ENCODE measurements at places on chromosomes 11 and 22.
A peak's percentile ranks its signal among the peaks of the same experiment; 100 is the strongest.

DNA sequence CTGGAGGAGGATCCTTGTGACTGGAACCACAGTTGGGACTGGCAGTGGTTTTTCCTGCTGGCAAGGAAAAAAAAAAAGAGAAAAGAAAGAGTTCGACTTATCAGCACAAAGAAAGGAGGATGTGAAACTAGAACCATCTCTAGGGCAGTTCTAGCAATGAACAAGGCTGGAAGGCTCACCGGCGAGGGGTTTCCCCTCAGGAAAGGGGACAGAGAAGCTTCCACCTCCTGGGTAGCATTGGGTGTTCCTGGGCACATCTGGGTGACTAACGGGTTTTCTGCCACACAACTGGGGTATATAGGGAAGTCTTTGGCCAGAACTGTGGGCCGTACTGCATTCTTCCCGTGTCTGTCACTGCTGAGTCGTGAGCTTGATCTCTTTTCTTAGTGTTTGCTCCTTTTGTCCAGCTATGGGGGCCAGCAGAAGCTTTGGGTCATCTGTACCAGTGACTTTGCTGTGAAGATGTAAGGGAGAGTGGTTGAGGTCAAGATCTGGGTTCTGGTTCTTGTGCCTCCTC lies 109.4 kb upstream of the OR4B1 start:
- DNase-seq: peak; percentile 65

GRCh38 chr11:134667175-134667500 lies 255.1 kb upstream of the B3GAT1 start:
- DNase-seq: no peak

DNA sequence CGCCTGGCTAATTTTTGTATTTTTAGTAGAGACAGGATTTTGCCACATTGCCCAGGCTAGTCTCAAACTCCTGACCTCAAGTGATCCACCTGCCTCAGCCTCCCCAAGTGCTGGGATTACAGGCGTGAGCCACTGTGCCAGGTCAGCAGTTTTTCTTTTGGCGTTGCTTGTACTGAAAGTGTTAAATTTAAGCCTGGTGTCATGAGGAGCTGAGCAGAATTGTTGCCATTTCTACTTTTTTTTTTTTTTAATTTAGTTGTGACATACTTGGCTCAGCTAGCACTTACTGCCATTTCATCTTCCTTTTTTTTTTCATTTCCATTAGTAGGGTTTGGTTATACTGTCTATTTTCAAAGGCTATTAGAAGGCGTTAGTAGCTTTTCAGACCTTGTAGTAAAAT lies 10.7 kb downstream of the TAB1 start:
- no peak for DNase-seq

GRCh38 chr11:99960536-99960935 lies 726.6 kb upstream of the ARHGAP42 start:
- no peak for DNase-seq

DNA sequence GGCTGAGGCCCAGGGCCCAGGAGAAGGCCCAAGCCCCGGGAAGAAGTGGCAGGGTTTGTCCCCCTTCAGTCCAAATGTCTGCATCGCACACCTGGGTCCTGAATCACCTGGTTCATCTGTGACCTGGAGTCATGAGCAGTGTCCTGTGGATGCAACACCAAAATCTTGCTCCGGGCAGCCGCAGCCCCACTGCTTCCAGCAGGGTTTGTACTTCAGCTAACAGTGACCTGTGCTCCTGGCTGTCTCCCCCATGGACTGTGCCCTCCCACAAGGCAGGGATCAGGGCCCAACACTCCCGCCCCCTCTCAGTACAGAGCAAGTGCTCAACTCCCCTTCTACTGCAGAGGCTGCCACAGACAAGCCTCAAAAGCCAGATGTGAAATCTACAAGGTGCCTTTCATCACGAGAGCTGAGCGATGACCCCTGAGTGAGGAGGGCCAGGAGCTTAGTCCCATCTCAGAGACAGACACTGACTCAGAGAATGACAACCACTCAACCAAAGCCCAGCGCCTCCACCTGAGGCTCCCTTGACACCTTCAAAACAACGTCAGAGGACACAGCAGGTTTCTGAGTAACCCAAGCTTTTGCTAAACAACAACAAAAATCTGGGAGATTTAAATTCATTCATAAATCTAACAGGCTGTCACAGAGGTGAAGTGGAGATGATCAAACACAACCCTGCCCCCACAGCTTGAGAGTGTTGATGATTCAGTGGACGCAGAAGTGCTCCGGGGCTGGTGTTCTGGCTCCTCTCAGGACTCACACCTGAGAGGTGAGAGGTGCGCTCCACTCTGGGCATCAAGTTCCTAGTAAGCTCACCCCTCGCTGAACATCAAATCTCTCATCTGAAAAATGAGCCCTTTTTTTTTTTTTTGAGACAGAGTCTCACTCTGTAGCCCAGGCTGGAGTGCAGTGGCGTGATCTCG lies 3.4 kb downstream of the KIAA0930 start:
- DNase-seq: no peak

- DNase-seq: no peak
These were observed 304.2 kb downstream of the BRD1 start for GRCh38 chr22:49523374-49524008.

- no peak for DNase-seq
These were observed 7.0 kb upstream of the LYVE1 start for GRCh38 chr11:10575346-10576034.

DNA sequence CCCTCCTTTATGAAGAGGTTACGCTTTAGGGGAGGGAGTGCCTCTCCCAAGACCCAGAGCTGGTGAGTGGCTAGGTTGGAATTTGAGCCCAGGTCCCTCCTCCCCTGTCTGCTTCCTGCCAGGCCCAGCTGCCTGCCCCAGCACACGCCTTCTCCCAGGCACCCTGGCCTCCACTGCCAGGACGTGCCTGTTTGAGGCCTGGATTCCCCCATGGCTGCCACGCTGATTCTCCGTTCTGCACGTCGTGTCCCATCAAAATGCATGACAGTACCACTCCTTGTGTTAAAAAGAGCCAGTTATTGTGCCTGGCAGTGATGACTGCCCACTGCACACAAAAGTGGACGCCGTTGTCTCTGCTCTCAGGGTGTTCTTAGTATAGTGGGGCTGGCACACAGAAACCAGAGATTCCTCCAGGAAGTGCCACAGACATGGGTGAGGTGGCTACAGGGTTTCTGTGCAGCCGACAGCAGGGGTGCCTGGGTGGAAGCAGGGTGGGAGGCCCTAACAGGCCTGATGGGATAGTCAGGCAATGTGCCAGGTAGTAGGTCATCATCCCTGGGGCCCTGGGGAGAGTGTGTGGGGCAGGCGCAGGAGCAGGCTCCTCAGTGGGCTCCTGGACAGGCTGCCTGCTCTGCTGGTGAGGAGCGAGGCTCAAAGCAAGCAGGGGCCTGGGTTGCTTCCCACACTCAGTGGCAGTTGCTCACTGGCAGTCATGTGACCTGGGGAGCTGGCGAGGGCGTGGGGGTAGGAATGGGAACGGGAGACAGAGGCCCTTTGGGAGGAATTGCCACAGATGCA lies 24.2 kb downstream of the MED15 start:
- no peak for DNase-seq

GRCh38 chr11:82267186-82267585 lies 466.5 kb downstream of the FAM181B start:
- DNase-seq: no peak

GRCh38 chr11:19777039-19777376 lies 64.4 kb downstream of the NAV2 start:
- DNase-seq: no peak

- DNase-seq: no peak
These were observed 677.3 kb upstream of the KIRREL3 start for GRCh38 chr11:127677660-127678425.

DNA sequence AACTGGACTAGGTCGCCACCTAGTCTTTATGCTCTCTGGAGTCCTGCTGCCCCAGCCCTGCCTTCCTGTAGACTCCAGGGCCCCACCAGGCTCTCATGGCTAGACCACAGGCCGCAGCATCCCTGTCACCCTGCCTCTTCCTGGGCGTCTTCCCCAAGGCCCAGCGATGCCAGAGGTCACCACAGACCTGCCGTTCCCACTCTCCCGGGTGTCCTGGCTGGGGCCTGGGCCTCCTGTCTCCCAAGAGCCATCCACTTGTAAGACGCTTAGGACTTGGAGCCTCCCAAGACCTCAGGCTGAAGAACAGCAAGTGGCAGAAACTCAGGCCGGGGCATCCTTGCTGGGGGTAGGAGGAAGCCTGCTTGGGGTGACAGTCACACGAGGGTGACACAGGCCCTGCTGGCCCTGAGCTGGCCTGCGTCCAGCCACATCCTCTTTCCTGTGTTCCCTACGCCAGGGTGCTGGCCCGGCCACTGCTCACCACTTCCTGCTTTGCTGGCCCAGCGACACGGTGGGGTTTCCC lies 2.0 kb upstream of the TCIRG1 start:
- peak; percentile 69 for DNase-seq

DNA sequence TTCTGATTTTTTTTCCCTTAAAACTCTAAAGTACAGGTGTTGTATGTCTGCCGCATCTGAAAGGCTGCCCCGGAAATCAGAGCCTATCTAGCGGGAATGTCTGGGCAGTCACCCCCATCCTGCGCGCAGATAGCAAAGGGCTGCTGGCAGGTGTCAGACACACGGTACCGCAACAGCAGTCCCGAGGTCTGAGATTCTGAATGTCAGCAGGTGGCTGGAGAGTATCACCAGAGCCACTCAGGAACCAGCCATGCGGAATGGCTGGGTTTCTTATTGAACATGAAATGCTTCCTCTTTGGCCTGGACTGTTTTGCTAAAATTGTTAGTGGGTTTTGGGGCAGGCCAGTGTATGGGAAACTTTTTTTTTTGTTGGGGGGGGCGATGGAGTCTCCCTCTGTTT lies 53.3 kb downstream of the CERK start:
- peak; percentile 33 for DNase-seq

- no peak for DNase-seq
These were observed 75.4 kb upstream of the ADSL start for GRCh38 chr22:40270748-40271373.

DNA sequence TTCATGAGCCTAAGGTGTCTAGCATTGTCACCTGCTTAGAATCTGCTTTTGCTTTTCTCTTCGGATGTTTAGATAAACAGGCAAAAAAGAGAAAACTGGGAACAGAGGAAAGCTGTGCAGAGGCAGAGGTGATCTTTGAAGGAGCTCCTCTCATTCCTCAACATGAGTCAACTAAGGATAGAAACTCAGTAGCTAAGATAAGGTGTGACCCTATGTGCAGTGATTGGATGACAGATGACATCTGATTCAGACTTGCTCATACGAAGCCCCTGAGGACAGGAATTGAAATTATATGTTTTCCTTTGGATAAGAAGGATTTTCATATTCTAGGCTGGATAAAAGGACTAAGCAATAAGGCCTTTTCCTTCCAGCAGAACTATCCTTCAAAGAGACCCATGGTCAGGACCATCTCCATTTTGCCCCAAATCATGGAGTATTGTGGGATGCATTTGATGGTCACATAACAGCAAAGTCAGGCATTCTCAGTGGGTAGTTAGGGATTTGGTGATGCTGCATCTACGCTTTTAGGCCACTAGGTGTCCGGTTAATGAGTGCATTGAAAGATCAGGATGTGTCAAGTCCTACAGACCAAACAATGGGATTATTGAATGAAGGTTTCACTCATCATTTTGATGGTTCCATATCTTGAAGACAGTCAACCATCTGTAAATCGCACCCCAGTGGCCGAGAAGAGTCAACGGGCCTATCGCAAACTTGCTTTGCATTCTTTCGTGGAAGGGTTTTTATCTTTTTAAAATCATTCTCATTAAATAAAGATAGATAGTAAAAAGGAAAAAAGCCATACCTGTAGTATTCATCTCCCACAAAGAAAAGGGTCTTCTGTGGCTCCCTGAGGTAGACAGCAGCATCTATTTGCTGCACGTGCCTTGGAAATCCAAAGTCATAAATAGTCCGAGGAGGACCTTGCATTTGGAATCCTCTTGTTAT lies 32.2 kb downstream of the MMP20 start:
- no peak for DNase-seq

DNA sequence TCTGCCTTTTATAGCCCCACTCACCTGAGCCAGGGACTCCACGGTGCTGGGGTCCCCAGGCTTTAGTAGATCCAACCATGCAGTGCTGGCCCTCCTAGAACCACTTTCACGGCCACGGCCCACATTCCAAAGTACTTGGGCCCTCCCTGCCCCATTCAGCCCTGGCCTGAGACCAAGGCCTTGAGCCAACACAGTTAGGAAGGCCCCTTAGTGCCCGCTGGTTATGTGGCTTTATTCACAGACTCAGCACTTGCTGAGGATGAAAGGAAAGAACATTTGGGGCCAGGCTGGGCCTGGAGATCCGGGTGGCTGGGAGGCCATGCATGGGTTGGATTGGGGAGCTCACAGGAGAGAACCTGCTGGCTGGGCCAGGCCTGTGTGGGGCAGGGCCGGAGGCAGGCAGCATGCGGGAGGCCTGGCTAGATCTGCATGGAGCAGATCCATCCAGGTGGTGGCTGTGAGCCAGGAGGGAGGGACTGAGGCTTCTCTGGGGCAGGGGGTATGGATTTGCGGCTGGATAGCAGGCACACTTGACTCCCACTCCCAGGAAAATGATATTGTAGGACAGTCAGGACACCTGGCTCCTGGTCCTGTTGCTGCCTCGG lies 12.6 kb downstream of the CHRM1 start:
- DNase-seq: no peak

Data from CD4-positive, alpha-beta T cell treated with Interferon alpha-2 for 1 hour (primary cell).